ENCODE measurements at places on chromosomes 5 and 9.

DNA sequence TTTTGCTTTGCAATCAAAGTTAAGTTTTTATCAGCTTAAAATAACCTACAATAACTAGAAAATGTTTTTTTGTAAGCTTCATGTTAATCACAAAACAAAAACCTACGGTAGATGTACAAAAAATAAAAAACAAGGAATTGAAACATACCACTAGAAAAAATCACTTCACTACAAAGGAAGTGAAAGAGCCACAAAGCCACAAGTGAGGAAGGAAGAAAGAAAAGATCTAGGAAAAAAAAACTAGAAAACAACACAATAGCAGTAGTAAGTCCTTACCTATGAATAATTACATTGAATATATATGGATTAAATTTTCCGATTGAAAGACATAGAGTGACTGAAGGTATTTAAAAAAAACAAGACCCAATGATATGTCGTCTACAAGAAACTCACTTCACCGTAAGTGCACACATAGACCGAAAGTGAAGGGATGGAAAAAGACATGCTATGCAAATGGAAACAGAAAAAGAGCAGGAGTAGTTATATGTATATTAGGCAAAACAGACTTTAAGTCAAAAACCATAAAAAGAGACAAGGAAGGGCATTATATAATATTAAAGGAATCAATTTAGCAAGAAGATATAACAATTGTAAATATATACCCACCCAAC, 13.4 kb upstream of the ZDHHC21 start:
- DNase-seq, result no peak

DNA sequence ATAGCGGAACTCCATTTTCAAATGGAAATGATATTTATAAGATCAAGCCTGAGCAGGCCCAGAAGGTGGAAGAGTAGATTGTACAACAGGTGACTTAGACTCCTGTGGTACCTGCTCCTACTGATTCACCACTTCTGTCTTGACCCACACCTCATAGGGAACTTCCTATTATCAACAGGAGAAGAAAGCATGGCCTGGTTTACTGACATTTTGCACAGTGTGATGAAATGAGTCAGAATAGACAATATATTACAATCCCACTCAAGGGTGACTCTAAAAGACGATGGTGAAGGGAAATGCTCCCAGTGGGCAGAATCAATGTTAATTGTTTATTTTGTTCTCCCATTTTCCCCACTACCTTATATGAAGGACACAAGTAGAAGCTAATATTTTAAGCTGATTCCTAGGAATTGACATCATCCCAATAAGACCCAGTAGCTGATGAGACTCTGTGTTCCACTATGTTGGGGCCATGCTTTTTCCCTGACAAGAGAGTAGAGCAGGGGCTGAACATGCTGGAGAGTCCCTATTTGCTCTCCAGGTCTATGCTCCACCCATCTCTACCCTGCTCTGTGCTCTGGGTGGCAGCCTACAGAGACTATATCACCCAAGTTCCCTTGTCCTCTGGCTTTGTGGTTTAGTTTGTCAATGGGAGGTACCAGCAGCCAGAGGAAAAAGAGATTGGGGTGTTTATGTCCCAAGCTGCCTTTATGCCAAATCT, 163.4 kb upstream of the FSTL4 start:
- DNase-seq, result no peak

- no peak for DNase-seq
Measured at GRCh38 chr9:76451234-76451633, 7.7 kb upstream of the GCNT1 start.

- no peak for DNase-seq
Measured at GRCh38 chr5:168482361-168482760, 3.9 kb upstream of the RARS1 start.

- no peak for DNase-seq
Measured at GRCh38 chr9:36911601-36912412, 122.3 kb downstream of the PAX5 start.

DNA sequence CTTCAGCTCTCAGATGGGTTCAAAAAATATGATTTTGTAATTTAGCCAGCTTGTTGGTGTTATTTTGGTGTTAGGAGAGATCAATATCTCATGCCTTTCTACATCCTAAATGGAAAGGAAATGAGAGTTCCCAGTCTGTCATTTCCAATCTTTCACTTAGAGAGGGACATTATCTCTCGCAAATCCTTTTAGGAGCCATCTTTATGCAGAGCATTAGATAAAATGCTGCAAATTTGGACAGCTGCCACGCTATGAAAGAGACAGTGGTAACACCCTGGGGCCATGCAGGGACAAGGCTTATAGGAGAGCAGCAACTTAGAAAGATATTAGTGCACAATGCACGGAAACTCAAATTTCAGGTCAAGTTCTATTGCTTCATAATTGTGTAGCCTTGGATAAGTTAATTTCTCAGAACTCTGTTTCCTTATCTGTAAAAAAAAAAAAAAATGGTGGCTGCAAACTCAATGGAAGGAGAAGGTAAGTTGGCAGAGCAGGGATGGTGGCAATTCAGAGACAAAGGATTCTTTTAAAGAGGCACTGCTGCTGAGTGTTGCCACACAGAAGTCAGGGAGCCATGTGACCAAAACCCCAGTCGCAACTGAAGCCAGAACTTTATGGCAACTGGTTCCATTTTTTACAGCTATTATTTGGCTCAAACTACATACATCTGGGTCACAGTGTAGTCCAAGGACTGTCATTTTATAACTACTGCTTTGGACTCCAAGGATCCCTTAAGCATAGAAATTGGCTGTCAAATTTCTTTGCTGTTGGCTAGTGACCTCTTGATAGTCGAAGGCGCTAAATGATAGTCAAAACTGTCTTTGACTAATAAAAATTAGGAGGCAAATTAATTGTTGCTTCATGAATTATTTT, 210.2 kb downstream of the FRMD3 start:
- DNase-seq, result no peak

DNA sequence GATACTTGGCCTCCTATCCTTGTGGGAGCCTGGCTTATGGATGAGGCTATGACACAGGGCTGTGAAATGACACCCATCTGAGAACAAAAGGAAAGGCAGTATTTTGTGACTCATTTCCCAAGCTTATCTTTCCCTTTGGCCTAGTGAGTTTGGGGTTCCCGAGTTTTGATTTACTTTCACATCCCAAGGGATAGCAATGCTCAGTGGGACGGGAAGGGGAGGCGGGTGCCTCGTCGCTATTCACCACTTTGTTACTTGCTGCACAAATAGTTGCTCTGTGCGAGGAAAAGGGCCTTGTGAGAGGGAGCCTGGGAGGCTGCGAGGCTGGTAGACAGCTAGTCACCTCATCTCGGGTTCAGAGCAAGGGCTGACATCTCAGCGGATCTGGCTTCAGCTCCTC, 59.1 kb upstream of the ENTREP1 start:
- no peak for DNase-seq

DNA sequence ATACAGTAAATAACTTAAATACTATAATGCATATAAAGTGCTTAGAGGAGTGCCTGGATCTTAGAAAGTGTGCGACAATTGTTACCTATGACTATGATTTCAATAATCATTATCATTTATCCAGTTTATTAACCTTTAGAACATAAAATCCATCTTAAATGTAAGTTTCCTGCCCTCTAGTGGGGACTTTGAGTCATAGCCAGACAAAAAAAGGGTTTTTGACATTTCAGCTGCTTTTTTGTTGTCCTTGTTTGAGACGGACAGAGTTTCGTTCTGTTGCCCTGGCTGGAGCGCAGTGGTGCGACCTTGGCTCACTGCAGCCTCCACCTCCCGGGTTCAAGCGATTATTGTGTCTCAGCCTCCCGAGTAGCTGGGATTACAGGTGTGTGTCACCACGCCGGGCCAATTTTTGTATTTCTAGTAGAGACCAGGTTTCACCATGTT, 9.7 kb upstream of the C9orf152 start:
- DNase-seq, result peak; percentile 74

DNA sequence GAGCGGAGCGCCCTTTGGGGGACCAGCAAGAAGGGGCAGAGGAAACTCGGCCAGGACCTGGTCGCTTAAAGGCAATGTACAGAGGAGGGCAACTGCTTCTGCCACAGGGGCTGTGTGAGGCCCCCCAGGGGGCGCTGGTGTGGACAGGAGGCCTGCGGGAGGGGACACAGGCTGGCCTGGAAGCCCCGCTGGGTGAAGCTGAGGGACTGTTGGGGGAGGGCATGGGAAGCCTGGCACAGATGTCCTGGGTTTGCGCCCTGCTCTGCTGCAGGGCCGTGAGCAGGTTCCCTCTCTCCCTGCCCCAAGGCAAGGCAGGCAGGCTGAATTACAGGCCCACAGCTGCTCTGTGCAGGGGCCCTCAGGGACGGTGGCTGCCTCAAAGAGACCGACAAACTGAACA, 5.4 kb downstream of the MED22 start:
- DNase-seq, result peak; percentile 30

GRCh38 chr5:58276431-58276830, 183.5 kb downstream of the PLK2 start:
- no peak for DNase-seq

GRCh38 chr5:65927503-65928321, 1.3 kb downstream of the ERBIN start:
- DNase-seq, result peak; percentile 32

DNA sequence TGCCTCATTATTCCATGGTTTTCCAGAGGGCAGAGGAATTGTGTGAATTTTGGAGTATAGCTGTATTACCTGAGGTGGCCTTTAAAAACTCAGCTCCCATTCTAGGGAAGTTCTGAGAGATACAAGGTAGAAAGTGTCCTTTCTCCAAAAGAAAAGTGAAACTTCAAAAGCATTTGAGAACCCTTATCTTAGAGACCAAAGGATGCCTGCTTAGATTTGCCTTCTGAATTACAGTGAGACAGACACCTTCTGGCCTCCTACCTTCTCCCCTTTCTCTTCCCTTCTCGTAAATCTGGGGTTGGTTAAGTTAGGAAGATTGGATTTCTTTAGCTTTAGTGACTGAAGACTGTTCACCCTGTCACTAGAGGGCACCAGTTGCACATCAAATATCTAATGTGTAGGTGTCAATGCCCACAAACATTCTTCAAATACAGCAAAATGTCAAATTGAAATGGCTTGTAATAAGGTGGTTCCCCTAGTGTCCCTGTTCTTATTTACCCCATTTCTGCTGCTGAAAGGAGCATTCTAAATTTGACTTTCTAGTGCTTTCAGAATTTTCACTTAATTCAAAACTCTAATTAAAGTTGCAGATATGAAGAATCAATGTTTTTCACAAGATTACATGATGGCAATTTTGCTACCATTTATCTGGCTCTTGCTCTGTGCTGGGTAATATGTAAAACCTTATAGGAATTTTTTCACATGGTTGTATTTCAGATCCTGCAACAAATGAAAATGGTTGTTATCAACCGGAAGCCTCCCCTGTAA, 46.7 kb downstream of the PRRC1 start:
- peak; percentile 86 for DNase-seq

GRCh38 chr9:72949918-72950325, 2.9 kb downstream of the ALDH1A1 start:
- DNase-seq, result peak; percentile 43

DNA sequence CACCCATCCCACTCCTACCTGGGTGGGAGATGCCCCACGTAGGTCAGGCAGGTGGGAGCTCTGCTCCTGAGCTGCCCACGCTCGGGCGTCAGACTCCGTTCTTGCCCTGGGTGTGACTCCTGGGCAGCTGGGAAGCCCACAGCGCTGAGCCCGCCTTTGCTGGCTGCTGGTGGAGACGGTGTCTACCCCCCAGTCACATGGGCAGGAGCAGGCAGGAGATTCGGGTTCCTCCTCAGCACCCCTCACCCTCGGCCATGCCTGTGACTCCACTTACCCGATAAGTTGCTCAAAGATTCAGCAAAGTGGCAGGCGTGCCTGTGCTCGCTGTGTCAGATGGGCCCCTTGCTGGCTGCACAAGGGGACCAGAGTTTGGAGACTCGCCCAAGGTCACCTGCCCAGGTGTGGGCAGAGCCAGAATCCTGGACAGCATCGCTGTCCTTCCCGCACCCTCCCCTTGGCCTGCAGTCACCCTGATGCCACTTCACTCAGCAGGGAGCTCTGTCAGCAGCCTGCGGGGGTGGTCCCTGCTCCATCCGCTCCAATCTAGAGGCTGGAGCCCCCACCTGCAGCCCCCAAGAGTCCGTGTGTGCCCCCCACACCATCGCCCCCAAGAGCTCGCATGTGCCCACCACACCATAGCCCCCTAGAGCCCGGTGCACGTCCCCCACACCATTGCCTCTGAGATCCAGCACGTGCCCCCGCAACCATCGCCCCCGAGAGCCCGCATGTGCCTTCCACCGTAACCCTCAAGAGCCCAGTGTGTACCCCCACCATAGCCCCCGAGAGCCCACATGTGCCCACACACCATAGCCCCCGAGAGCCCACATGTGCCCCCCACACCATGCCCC, 4.2 kb downstream of the LCN1 start:
- DNase-seq, result no peak

DNA sequence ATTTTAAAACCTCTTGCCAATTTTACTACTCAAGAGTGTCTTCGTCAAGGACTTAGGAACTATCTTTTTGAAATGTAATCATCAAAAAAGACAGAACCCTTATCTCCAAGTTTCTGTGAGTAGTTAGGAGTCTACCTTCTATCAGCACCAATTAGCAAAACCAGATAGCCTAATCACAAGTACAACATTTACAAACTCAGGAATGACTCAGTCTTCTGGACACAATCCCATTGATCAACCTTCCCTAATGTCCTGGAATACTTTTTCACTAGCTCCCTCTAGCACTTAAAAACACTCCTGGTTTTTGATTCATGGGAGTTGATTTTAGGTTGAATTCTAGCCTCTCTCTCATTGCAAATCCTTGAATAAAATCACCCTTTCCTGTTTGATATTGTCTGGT, 680.7 kb downstream of the PRR16 start:
- DNase-seq, result no peak

DNA sequence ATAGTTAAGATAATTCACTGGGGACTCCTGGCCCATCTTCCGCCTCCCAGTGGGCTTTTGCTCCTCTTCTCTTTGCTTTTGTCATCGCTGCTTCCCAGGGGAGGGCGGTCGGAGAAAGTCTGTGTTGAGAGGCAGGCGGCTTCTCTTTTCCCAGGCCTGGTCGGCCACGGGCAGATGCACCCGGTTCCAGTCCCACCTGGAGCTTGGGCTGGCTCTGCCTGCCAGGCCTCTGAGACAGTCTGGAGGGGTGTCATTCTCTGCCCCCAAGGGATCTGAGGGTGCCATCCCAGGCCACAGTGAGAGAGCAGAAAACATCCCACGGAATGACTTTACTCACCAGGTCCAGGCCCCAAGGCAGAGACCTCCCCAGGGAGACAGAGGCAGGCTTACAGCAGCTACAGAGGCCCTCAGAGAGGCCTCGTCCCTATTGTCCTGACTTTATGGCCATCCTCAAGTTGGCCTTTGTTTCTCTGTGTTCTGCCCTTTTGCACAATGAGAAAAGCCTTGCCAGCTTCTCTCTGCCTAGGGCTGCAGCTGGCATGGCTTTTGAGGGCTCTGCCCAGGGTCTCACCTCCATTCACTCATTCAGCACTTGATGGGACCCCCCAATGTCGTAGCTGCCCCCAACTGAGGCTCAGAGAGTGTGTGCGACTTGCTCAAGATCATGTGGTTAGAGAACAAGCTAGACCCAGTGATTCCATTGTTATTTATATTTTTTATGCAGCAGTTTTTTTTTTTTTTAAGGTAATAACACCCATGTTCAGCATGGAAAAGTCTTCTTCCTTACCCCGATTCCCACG, 44.2 kb upstream of the BOD1 start:
- no peak for DNase-seq
